ENCODE measurements at places on chromosomes 1 and 21.

DNA sequence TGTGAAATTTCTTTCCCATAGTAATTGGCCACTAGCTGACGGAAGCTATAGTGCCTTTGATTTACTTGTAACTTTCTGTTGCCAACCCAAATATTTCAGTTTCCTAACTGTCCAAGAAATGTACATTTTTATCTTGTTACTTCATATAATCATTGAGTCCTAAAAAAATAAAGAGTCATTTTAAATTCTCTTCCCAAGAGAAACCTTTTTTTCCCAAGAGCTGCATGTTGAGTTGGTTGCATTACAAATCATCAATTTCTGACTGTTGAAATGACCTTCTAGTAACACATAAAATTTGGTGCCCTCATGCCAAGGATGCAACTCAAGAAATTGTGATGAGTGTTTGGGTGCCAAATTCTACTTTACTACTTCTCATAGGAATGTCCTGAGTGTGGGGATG, 61.0 kb downstream of the HMCN1 start:
- no peak for DNase-seq

GRCh38 chr1:168416220-168416619, 127.6 kb downstream of the XCL2 start:
- no peak for DNase-seq

DNA sequence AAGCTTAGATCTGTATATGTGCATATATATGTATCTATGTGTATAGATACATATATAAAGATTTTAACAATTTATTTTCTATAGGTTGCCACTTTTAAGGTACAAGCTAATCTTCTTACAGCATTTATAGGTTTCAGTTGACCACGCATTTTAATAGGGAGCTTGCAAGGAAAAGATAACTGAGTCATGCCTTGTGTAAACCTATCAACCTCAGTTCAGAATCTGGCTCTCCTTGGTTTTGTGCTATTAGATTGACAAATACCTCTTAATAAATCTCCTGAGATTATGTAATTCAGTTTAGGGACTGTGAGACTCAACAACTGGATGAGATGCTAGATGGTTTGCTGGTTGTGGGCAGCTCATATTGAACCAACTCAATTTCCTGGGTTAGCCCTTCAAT, 114.7 kb upstream of the SERBP1 start:
- DNase-seq, result no peak

DNA sequence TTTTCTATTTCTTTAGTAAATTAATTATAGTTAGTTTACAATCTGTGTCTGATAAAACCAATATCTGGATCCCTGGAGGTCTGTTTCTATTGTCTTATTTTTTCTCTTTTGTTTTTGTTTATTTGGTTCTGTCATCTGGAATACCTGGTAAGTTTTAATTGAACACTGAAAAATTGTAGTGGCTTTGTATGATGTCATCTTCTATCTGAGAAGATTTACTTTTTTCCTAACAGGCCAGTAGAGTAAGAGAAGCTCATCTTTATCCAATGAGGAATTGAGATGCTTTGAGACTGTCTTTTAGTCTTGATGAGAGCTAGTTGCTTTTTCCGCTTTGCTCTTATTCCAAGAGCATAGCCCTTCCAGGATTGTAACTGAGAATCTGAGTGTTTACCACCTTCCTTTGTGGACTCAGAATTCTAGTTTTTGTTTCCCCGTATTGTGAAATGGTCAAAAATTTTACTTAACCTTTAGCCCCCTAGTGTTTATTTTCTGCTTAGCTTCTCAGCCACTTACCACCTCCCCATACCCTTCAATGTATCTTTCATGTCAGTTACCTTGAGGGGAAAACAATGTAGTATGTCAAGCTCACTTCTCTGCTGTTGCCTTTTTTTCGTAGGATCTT, 25.0 kb downstream of the PTGFRN start:
- DNase-seq, result peak; percentile 47

DNA sequence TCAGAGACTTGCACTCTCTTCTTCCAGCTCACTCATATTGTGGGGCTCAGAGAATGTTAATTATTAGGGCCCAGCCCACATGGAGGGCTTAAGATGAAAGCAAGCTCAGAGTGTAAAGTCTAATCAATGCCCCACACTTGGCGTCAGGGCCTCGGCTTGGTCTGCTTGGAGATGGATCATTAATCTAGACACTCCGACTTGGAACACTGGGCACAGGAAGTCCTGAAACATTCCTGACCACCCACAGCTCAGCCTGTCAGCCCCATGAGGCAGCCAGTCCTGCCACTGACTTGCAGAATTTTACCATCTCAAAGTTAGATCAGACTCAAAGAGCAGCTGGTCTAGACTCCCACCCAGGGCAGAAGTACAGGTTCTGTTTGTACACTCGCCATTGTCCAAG, 69.8 kb upstream of the TRABD2B start:
- no peak for DNase-seq

GRCh38 chr1:3134381-3135072, 65.5 kb downstream of the PRDM16 start:
- DNase-seq, result no peak

DNA sequence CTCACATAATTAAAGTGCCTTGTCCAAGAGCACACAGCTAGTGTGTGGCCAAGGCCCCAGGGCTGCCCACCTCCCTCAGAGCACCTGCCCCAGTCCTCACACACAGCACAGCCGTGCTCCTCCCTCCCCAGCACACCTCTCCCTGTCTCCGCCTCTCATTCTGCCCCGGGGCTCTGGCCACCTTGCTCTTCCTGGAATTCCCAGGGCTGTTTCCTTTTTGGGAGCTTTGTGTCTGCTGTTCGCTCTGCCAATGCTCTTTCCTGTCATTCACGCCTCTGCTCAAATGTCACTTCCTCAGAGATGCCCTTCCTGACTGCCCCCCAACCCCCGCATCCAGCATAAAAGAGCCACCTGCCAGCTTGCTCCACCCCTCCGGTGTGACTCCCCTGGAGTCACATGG, 13.3 kb downstream of the SLC6A17 start:
- no peak for DNase-seq

DNA sequence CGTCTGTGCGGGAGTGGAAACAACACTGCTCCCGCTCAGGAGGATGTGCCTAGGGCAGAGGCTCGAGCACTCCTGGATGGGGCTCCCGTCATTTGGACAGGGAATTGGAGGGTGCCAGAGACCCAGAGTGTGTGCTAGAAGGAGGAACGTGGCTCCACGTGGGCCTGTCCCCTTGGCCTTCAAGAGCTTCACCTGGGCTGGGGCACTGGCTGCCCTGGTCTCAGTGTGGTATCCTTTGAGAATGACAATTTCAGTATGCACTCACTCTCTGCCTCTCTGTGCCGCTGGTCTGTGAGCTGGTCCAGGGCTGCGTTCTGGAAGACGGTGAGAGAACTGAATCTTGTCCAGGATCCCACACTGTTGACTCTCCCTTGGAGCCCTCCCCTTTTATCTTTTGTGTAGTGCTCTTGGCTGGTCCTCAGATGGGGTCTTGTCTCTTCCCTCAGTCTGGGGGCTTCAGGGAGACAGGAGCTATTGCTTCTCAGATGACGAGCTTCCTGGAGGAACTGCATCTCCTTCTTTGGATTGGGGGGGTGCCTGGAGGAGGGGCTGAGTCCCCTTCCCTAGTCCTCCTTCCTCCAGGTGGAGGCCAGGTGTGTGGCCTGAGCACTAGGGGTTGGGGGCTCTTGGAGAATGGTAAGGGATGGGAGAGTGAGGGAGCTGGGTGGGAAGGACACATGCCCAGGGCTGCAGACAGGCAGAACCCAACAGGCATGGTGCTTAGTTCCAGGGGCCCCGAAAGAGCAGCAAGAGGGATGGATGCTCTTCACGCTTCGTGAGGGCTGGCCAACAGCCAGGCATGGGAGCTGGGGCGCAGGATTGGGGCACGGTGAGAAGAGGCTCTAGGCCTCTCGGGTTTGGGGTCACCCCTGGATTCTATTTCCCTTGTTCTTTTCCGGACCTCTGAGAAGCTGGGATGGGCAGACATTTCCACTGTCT, 14.8 kb upstream of the ETV3L start:
- no peak for DNase-seq

GRCh38 chr1:21552715-21553114, 43.5 kb downstream of the ALPL start:
- DNase-seq, result no peak

DNA sequence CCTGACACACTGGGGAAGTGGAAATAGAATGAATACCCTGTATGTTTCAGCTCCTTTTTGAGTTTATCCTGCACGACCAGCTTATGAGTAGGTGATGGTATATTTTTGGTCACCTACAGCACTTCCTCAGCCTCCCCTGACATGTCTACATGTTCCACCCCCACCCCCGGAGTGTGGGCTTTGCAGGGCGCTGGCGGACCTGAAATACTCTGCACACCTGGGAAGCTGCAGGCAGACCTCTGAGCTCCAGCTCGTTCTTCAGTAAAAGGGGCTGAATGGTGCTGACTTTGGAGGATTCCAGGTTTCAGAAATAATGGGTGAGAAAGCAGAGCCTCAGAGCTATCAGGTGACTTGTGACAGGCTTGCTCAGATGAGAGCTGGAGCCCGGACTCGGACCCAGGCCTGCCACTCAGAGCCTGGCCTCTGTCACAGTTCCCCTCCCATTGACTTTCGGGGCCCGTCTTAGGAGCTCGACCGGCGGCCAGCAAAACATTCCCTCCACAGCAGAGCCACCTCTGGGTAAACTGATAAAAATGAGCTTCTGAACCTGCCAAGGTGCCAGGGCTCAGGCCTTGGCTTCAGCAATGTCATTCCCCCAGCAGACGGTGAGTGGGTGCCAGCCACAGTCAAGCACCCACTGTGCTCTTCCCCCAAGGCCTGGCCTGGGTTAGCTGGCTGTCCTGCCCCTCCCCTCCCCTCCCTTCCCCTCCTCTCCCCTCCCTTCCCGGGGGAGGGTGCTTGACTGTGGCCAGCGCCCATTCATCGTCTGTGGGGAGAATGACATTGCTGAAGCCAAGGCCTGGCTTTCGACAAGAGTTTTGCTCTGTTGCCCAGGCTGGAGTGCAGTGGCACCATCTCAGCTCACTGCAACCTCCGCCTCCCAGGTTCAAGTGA, 30.1 kb downstream of the DOP1B start:
- DNase-seq, result no peak

DNA sequence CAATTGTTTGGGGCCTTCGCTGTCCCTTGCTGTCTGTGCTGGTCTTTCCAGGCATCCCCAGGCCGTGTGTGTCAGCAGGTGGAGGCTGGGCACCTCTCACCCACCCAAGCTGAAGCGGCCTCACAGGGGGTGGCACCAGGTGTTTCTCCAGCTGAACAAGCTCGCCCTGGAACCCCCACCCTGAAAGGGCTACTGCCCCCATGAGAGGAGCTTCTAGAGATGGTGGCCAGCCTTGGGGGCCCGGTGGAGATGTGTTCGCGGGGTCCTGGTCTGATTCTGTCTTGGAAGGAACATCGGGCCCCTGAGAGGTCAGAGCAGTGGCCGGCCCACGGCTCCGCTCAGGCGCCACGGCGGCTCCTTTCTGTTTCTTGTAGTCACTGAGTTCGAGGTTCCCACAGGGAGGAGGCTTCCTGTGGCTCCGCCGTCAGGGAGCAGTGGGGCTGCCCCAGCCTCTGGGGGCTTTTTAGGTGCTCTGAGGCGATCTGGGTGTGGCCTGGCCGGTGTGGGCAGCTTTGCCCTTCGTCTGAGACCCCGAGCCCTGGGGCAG, 46.9 kb downstream of the SKI start:
- no peak for DNase-seq

DNA sequence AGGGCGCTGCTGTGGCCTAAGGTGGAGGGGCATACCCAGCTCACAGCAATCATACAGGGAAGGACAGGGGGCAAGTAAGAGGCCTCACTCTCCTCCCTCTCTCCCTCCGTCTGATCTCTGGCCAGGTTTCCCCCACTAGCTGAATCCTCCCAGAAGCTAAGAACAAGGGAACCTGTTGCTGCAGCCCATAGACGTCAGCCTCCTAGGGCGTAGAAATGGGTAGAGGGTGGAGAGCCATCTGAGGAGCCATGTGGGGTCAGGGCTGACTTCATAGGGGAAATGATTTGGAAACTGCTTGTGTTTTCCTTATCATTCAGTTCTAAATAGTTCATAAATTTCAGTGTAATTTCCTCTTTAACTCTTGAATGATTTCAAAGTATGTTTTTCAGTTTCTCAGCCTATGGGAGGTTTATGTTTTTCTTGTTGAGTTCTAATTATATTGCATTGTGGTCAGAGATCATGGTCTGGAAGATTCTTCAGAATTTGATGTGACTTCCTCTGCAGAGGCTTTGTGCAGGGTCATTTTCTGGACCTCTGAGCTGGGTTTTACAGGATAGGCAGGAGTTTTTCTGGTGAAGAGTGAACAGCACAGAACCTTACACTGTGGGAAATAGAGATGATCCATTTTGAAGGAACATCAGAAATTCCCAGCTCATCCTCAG, 2.3 kb upstream of the MOB3C start:
- DNase-seq, result no peak

- DNase-seq, result no peak
Observed at GRCh38 chr1:90970208-90970607, 51.6 kb downstream of the ZNF644 start.

DNA sequence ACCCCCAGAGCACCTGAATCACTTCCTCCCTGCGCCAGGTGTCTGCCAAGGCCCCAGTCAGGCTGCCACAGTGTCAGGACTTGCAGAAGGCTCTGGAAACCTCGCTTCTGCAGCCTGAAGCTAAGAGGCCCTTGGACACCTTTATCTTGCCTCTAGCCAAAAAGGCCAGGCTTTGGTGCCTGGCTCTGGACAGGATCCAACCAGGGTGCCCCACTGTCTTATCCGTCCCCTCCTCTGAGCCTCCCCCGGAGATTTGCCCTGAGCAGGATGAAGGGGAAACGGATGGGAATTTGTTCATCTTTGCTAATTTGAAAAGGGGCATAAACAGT, 12.8 kb upstream of the CLSTN1 start:
- DNase-seq, result no peak

DNA sequence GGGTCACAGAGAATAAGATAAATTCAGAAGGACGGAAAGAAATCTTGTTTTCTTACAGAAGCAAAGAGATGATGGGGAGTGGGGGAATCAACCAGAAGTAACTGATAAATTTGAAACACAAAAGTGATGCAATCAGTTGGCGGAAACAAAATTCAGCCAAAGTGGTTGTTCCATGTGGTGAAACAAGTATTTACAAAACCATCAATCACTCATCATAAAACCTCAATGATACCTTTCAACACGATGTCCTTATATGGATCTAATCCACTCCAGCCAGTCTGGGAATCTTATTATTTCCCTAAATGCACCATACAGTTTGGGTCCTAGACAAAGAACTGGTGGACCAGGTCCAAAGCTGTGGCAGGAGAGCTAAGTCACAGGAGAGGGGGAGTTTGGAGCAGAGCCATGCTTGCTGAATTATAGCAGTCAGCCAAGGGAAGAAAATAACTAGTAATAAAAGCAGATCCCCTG, 303.8 kb upstream of the LRRC7 start:
- no peak for DNase-seq

GRCh38 chr21:38821248-38821647, 15.5 kb downstream of the ETS2 start:
- DNase-seq, result no peak

GRCh38 chr1:206824331-206824730, 41.1 kb upstream of the IL20 start:
- DNase-seq, result no peak

- DNase-seq, result no peak
Observed at GRCh38 chr1:31482482-31483011, 69.5 kb downstream of the SERINC2 start.

DNA sequence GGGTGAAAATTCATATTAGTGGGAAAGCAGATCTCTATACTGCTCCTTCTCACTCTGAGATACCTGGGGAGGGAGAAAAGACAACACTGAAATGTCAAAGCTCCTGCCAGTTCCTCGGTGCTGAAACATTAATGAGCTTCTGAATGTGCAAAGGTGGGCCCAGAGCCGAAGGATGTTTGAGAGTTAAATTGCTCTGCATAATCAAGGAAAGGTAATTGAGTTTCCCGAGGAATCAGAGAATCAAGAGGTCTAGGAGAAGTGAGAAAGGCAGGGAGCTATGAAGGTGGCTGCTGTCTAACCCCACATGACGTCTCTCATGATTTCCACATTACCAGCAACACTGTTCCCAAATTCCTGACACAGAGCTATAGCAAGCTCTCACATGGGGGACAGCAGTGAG, 346.7 kb downstream of the SMYD3 start:
- DNase-seq, result no peak

All from activated CD4-positive, alpha-beta T cell treated with anti-CD3 and anti-CD28 coated beads, Interleukin-2, amount 50 U/mL, for 16 hours (primary cell).